ENCODE measurements at places on chromosomes 11 and 22. TPM values are rescaled to one million over a fixed set of nuclear protein-coding genes. Genes with fewer than 3 reads are reported as not detected.

DNA sequence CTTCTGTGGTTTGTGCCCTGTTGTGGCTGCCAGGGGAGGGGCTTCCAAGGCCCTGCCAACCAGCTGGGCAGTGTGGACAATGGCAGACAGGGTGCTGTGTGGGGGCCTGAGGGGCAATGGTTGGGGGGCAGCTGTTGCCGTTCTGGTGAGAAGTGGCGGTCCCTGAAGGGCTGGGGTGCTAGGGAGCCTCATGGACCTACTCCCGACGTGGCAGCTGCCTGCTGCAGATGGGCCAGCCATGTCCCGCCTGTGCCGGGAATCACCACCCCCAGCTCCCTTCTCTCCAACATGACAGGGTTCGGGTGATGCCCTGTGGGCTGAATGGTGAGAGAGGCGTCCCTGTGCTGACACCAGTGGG, 74.2 kb downstream of the KCNQ1 start:
- no peak overlapping the region for H3K27ac ChIP-seq
- no peak overlapping the region for H3K4me3 ChIP-seq
- H3K36me3 ChIP-seq: no peaks in the 10 kb centered on the region
- peak; percentile 78 for DNase-seq
- no peaks in the 10 kb centered on the region for H3K4me1 ChIP-seq

GRCh38 chr11:118908901-118909618, 16.7 kb downstream of the BCL9L start:
- peak; percentile 92 for DNase-seq
- H3K4me3 ChIP-seq: peak overlapping the region; percentile 70
- peaks cover 6% of the 10 kb centered on the region for H3K36me3 ChIP-seq
- no peaks in the 10 kb centered on the region for H3K27me3 ChIP-seq
- H3K27ac ChIP-seq: peak overlapping the region; percentile 92
- H3K4me1 ChIP-seq: peaks cover 67% of the 10 kb centered on the region

DNA sequence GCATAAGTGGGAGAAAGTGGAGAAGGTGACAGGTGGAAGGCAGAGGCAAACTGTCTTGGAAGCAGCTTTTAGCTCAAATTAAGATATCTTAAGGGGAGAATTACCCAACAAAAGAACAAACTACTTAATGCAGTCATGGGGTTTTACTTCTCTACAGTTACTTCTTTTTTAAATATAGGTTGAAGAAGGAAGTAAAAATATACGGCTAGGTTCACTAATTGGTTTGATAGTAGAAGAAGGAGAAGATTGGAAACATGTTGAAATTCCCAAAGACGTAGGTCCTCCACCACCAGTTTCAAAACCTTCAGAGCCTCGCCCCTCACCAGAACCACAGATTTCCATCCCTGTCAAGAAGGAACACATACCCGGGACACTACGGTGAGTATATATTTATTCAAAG, 40.8 kb downstream of the PDHX start:
- no peak for DNase-seq
- no peak overlapping the region for H3K4me3 ChIP-seq
- H3K4me1 ChIP-seq: peaks cover 23% of the 10 kb centered on the region
- H3K36me3 ChIP-seq: peaks cover 17% of the 10 kb centered on the region

- no peak for DNase-seq
- H3K27me3 ChIP-seq: no peaks in the 10 kb centered on the region
- no peak overlapping the region for H3K4me3 ChIP-seq
- H3K27ac ChIP-seq: no peak overlapping the region
- no peaks in the 10 kb centered on the region for H3K36me3 ChIP-seq
Observed at GRCh38 chr22:16717699-16718558, 107.3 kb downstream of the XKR3 start.

DNA sequence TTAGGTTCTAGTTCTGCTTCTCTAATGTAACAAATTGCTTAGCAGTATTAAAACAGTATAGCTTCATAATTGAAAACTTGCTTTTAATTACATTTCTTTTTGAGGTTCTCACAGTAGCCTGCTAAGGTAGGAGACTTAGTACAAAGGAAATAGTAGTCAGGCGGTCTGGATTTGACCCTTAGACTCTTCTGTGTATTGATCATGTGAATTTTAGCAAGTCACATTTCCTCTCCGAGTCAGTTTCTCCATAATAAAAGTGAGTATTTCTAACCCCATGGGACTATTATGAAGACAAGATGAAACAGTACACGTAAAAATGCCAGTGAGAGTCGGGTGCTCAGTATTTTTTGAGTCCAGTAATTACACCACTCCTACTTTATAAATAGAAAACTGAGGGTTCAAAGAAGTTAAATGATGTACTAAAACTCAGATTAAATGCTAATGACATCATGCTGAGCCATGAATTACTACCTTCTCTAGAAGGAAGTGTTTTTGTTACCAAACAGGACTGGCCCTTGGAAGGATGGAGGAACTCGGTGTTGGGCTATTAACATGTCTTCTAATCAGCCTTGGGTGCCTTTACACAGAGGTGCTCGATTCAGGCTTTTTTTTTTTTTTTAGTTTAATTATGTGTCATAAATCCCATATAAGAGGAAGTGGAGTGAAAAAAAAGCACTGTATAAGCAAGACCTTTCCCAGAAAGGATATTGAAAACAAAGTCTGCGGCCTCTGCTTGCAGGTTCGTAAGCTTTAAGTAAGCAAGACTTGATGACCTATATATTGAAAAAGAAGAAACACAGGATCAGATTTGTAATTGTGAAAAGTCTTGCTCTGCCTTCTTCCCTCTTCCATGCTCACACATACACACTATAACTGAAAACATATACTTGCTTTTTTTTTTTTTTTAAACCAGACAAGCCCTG, 109.0 kb downstream of the EMSY start:
- H3K36me3 ChIP-seq: peaks cover 4% of the 10 kb centered on the region
- H3K27ac ChIP-seq: no peak overlapping the region
- no peaks in the 10 kb centered on the region for H3K27me3 ChIP-seq
- peaks cover 20% of the 10 kb centered on the region for H3K4me1 ChIP-seq
- H3K4me3 ChIP-seq: no peak overlapping the region
- DNase-seq: no peak

DNA sequence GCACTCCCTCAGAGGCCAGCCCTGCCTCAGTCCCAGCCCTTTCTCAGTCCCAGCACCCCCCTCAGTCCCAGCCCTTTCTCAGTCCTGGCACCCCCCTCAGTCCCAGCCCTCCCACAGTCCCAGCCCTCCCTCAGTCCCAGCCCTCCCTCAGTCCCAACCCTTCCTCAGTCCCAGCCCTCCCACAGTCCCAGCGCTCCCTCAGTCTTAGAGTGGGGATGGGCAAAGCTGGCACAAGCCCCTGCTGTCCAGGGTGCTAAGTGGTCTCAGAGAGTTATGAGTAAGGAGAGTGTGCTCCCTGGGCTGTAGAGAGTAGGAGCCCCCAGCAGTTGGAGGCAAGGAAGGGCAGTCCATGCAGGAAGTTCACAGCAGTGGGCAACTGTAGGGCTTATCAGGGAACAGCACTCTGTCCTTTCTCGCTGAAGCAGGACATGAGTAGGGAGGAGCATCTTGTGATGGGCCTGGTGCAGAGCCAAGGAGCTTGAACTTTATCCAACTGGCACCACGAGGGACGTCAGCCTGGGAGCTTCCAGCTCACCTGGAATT, 51.4 kb upstream of the CRYBB3 start:
- H3K27ac ChIP-seq: no peak overlapping the region
- peaks cover 2% of the 10 kb centered on the region for H3K4me1 ChIP-seq
- H3K27me3 ChIP-seq: peaks cover 5% of the 10 kb centered on the region
- no peak overlapping the region for H3K4me3 ChIP-seq
- no peak for DNase-seq
- no peaks in the 10 kb centered on the region for H3K36me3 ChIP-seq

GRCh38 chr11:65817312-65817834, 16.4 kb upstream of the SNX32 start:
- no peak for DNase-seq
- H3K4me1 ChIP-seq: peaks cover 10% of the 10 kb centered on the region
- H3K36me3 ChIP-seq: peaks cover 1% of the 10 kb centered on the region

DNA sequence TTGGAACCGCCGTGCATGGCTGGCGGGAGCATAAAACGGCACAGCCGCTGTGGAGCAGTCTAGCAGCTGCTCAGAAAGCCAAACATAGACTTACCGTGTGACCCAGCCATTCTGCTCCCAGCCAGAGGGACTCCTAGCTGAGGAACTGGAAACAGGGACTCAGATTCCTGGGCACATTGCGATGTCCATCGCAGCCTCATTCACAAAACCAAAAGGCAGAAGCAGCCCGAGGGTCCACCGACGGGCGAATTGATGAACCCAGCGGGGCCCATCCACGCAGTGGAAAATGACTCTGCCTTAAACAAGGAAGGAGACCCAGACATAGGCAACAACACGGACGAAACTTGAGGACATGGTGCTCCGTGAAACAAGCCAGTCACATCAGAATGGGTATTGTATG, 5.7 kb upstream of the MUC5B start:
- peaks cover 2% of the 10 kb centered on the region for H3K36me3 ChIP-seq
- H3K27me3 ChIP-seq: peaks cover 44% of the 10 kb centered on the region
- no peak overlapping the region for H3K27ac ChIP-seq
- H3K4me1 ChIP-seq: no peaks in the 10 kb centered on the region
- DNase-seq: no peak

DNA sequence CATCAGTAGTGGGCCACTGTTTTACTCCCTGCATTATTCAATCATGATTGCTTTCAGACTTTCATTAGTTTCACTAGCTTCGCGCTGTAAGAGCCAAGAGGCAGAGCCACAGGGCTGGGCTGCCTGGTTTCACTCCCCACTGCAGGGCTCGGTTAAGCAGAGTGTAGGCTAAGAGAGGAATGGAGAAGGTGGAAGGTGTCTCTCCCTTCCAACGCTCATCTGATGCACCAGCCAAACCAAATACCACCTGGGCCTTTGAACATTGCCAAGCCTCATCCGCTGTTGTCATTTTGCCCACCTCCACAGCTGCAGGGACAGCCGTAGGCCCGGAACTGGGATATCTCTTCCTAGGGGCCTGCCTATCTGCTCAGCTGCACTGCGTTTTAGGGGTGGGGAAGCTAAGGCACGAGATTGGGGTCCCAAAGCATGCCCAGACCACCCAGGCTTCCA, 480 bp upstream of the SMARCB1 start:
- peaks cover 55% of the 10 kb centered on the region for H3K4me1 ChIP-seq
- H3K27ac ChIP-seq: peak overlapping the region; percentile 93
- H3K27me3 ChIP-seq: no peaks in the 10 kb centered on the region
- no peak for DNase-seq

DNA sequence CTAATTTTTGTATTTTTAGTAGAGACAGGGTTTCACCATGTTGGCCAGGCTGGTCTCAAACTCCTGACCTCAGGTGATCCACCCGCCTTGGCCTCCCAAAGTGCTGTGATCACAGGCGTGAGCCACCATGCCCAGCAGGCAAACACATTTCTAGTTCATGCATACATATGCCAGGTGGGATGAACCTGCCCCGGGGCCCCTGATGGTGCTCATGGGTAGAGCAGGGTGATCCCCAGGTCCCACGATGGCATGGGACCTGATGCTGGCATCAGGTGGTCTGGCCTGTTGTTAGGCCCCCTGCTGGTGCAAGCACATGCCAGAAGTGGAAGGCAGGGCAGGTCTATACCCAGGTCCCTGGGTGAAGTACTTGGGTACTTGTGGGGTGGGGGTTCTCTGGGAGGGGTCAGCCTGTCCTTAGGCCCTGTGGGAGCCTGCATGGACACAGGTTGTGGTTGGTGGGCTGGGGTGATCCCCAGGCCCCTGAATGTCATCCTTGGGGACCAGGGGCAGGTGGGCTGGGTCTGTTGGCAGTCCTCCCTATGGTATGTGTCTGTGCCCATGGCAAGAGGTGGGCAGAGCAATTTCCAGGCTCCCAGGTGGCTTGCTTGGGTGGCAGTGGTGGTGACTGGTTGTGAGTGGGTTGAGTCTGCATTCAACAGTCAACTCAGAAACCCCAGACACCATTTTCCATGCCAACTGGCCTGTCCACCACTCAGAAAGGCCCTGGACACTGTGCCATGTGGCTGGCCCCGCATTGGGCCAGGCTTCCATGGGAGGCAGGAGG, 9.6 kb upstream of the RGL4 start:
- no peaks in the 10 kb centered on the region for H3K27me3 ChIP-seq
- H3K4me3 ChIP-seq: no peak overlapping the region
- H3K36me3 ChIP-seq: peaks cover 20% of the 10 kb centered on the region
- H3K4me1 ChIP-seq: no peaks in the 10 kb centered on the region

- peaks cover 66% of the 10 kb centered on the region for H3K27me3 ChIP-seq
- H3K27ac ChIP-seq: no peak overlapping the region
- H3K36me3 ChIP-seq: peaks cover 2% of the 10 kb centered on the region
- H3K4me1 ChIP-seq: peaks cover under 1% of the 10 kb centered on the region
- no peak overlapping the region for H3K4me3 ChIP-seq
Observed at GRCh38 chr22:36166086-36166485, 5.5 kb upstream of the APOL3 start.

DNA sequence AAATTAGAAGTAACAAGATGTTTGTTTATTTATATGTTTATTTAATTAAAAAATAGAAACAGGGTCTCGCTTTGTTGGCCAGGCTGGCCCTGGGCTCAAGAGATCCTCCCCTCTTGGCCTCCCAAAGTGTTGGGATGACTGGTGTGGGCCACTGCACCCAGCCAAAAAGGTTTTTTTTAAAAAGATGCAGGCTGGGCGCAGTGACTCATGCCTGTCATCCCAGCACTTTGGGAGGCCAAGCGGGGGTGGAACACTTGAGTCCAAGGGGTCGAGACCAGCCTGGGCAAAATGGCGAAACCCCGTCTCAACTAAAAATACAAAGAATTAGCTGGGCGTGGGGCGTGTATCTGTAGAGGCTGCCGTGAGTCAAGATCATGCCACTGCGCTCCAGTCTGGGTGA, 13.4 kb downstream of the DRD4 start:
- no peak for DNase-seq
- H3K27ac ChIP-seq: no peak overlapping the region
- H3K4me3 ChIP-seq: no peak overlapping the region

- no peak for DNase-seq
- peaks cover 26% of the 10 kb centered on the region for H3K36me3 ChIP-seq
- H3K27me3 ChIP-seq: no peaks in the 10 kb centered on the region
- peak overlapping the region; percentile 2 for H3K27ac ChIP-seq
- H3K4me1 ChIP-seq: peaks cover 41% of the 10 kb centered on the region
- H3K4me3 ChIP-seq: no peak overlapping the region
Observed at GRCh38 chr11:12775955-12776354, 101.7 kb downstream of the TEAD1 start.

DNA sequence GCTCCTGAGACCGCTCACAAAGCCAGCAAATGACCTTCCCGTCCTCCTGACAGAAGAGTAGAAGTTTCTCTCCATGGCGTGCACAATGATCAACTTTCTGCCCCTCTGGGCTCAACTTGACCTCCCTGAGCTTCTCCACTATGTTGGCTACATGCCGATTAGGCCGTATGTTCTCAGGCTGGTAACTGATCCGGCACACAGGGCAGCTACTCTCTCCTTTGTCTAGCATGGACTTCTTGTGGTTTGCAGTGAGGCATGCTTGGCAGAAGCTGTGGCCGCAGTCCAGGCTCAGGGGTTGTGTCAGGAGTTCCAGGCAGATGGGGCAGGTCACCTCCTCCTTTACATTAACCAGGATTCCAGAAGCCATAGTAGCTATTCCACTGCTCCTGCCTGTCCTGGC, 5.1 kb downstream of the TRIM5 start:
- no peak for DNase-seq
- H3K4me3 ChIP-seq: no peak overlapping the region
- H3K4me1 ChIP-seq: peaks cover 25% of the 10 kb centered on the region
- no peak overlapping the region for H3K27ac ChIP-seq
- peaks cover 35% of the 10 kb centered on the region for H3K36me3 ChIP-seq

PKP3 gene
- total RNA-seq: 0.40 TPM

ALX4 gene
- total RNA-seq: not detected

CSF2RB gene
- total RNA-seq: not detected

MICAL3 gene
- total RNA-seq: 44.2 TPM

CDKN1C gene
- 19.2 TPM for total RNA-seq

All from osteocyte (in vitro differentiated cells).